ENCODE measurements at places on chromosomes 3 and 15.

GRCh38 chr3:13106308-13107001, 33.2 kb upstream of the IQSEC1 start:
- DNase-seq: peak; percentile 11

DNA sequence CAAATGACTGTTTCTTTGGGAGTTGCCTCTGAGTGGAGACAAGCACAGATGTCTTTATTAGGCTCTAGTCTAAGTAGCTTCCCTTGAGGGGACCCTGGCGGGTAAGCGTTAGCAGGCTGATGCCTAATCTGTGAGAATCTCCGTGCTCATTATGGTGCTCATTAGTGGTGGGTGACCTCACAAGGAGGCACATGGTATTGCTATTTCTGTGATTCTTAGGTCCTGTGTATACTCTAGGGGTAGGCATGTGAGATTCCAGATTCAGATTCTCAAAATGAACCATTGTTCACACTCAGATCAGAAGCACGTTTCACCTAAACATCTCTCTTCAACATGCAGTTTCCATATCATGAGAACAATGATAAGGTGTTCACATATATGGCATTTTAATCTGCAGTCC, 809.7 kb downstream of the NR2F2 start:
- DNase-seq: no peak

- DNase-seq: no peak
These were observed 50.9 kb downstream of the ZPLD1 start for GRCh38 chr3:102485701-102486100.

DNA sequence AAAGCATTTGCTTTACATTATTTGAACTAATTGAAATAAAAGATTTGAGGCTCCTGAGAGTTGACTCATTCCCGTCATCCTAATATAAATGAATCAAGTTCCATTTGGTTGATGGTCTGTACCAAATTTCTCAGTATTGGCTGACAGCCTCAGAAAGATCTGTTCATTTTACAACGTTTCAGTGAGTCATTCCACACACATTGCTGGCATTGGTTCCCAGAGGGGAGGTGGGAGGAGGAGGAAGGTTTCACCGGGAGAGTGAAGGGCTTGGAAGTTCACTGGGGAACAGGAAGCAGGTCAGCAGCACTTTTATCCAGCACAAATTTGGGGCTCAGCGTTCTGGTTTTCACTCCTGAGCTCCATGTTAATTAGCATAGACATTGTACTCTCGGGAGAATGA, 176.7 kb upstream of the CADPS start:
- DNase-seq: no peak

- DNase-seq: no peak
These were observed 971 bp downstream of the CPOX start for GRCh38 chr3:98592345-98592935.

GRCh38 chr15:99683000-99683670, 50.1 kb downstream of the LYSMD4 start:
- no peak for DNase-seq

- no peak for DNase-seq
These were observed 20.0 kb downstream of the RIOX2 start for GRCh38 chr3:97952280-97952679.

- DNase-seq: no peak
These were observed 120.8 kb downstream of the SLCO3A1 start for GRCh38 chr15:91974321-91974720.

- DNase-seq: no peak
These were observed 47.1 kb downstream of the ERC2 start for GRCh38 chr3:56421205-56421604.

GRCh38 chr3:133709139-133709750, 36.9 kb upstream of the TF start:
- no peak for DNase-seq

DNA sequence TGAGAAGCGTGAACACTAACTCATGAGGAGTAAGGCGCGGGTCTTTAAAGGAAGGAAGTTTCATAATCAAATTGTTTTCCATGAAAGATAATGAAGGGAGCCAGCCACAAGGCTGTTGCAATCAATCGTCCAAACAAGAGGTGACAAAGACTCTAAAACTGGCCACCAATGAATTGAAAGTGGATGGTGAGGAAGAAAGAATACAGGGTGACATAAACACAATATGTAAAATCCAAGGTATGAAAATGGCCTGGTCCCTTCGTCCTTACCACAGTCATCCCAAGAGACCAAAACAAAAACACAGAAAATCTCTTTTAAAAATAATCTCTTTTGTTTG, 12.0 kb downstream of the CD86 start:
- DNase-seq: no peak

DNA sequence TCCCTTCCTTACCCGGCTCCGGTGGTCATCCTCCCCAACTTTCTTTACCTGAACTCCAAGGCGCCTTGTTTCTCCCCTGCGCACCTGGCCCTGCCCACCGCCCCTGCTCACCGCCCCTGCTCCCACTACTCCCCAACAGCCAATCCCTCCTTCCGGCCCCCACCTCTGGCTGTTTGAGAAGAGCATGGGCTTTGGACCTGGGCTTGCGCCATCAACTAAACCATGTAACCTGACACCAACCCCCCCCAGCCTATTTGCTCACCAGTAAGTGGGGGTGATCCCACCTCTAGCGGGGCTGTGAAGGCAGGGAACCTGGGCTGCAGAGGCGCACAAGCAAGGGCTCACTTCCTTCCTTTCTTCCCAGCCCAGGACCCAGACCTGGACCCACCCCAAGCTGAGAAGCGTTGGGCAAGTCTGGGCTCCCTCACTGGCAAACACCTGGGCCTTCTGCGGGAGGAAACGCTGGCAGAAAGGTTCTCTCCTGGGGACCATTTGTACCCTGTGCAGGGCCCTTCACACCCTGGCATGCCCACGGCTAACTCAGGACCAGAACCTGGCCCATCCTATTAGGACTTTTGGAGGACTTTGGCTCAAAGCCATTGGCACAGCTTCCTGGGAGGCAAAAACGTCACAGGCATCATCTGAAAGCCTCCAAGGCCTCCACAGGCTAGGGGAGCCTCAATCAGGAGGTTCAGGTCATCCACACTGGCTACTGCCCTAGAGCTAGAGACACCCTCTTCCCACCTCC, at the start of gene PLXNB1:
TSS of gene PLXNB1 (minus strand) at position 127 of the 748 bp plus-strand sequence. CDS start 5,475 bp downstream, outside the sequence.
- no peak for DNase-seq

GRCh38 chr3:23785882-23786281, 19.9 kb upstream of the UBE2E1 start:
- no peak for DNase-seq

GRCh38 chr15:31080591-31081014, 20.9 kb downstream of the TRPM1 start:
- peak; percentile 81 for DNase-seq

DNA sequence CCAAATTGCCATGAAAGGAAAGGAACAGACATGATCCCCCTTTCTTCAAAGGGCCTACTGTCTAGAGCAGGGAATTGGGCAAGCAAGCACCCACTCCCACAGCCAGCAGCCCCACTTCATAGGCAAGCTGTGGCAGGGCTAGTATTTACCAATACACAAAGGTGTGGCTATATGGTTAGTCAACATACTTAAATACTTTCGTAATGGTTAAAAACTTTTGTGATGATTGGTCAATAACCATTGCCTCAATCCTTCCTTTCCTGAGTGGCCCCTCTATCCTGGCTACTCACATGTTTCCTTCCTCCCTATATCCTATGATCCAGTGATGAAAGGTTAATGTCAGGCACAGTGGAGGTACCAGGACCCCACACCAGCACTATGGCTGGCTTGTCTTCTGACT, 30.1 kb upstream of the ARL8B start:
- no peak for DNase-seq

GRCh38 chr3:48595075-48595525, at the start of gene COL7A1:
Gene COL7A1, minus strand, starts transcription at chr3:48595329. Its CDS starts 170 bp downstream, at chr3:48595159.
- DNase-seq: peak; percentile 64

DNA sequence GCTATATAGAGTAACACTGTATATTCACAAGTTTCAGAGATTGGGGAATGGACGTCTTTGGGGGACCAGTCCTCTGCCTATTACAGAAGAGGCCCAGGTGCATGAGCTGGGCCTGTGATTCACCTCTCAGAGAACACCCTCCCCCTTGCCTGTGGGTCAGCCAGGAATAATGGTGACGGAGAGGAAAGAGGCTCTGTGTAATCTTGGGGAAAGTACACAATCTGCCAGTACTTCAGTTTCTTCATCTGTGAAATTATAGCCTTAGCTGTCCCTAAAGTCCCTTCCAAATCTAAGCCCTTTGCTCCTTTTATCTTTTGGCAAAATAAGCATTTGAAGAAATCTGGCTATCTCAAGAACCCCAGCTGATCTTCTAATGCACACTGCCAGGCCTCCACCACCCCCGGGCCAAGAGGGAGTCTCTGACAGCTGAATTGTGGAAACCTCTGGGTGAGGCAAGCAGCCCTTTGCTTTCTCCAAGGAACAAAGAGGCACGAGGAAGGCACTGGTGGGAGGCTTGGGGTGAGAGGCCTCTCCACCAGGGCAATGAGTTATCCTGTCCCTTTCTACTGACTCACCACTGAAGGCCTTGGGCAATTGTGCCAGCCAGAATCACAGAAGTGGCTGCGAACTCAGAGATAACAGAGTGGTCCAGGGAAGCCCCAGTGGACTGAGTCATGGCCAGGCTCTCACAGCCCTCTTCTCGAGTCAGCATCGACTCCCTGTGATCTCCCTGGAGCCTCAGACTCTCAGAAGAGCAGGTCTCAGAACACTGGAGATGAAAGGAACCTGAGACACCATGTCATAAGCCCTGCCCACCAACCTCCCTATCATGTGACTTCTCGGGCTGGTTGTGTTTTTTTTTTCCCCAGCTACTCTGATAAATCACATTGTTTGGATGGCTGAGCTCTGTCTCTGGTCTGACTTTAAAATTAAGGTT, 31.8 kb downstream of the CCNL1 start:
- DNase-seq: peak; percentile 66

GRCh38 chr15:59993950-59994401, 10.1 kb upstream of the FOXB1 start:
- no peak for DNase-seq

GRCh38 chr15:62773369-62774165, 269.0 kb upstream of the TPM1 start:
- no peak for DNase-seq

- DNase-seq: no peak
These were observed 13.0 kb downstream of the GLB1 start for GRCh38 chr3:33083958-33084357.

GRCh38 chr3:156867920-156868319, 41.8 kb downstream of the LEKR1 start:
- no peak for DNase-seq

DNA sequence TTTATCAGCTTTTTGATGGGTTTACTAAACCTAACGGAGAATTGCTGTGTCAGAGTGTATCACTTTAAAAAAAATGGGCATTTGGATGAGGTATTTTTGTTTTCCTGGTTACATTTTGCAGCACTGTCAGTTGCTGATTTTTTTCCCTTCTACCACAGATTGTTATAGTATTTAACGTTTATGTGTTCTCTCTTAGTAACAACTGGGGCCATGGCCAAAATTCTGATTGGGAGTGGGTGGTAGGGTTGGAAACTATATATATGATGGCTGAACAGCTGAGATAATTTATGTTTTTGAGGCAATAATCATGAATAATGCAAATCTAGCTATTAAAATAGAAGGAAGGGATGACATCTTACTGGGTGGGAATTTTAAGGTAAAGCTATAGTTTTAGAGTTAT, 229.4 kb upstream of the SUCLG2 start:
- DNase-seq: no peak

DNA sequence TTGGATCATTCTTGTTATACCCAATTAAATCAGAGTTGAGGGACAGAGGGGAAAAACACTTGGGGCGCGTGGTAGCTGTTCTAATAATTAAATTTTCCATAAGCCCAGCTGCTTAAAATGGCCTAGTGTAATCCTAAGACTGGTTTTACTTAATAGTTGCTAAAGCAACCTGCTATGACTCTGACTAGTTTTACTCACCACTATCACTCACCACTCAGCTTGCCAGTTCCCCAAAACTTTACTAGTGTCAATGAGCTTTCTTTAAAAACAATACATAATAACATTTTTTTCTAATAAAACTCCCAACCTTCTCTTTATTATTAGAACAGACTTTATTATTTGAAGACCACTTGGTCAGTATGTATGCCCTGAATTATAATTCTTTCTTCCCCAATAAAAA, 49.6 kb downstream of the ECT2 start:
- no peak for DNase-seq

- DNase-seq: no peak
These were observed 307.7 kb upstream of the SEMA6D start for GRCh38 chr15:47409600-47409999.

DNA sequence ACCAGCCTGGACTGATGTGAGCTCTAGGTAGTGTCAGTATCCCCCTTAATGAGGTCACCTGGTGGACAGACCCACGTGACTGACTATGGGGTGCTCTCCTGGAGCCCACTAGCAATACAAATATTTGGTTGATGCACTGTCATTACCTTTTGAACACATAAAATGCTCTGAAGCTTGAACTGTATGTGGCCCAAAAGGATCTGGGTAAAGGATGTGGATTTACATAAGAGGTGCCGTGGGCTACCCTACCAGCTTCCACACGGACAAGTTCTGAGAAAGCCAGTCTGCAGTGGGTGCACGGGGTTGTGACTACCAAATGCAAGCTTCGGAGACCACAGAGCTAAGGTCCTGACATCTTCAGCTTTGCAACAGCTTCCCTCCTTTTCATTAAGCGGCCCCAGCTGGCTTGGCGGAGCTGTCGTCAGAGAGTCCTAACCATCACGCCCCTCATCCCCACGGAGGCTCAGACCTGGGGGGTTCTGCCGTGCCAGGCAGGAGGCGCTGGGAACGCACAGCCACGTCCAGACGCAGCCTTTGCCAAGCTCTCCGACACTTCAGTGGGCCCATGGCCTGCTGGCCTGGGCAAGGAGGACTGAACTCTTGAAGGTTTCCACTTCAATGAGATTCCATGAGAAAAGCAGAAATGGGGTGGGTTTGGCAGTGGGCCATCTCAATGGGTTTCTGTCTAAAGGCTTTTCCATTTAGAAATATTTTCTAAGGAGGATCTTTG, 228.3 kb downstream of the ADAMTS17 start:
- no peak for DNase-seq

DNA sequence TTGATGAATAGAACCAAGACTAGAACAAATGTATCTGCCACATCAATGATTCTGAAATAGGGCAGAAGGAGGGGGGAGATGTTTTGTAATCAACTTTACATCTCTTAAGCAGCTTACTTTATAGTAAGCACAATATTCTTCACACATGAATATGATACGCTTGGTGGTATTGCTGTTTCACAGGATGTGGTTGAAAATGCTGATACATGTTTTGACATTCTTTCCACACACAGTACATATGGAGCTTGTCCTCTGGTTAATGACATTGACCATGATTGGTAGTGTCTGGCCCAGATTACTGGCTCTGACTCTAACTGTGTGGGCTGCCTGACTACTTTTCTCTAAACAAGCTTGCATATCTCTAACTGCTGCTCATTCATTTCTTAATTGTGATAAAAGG, 168.9 kb downstream of the KLHL25 start:
- DNase-seq: no peak

GRCh38 chr15:69724333-69724732, 271.7 kb downstream of the RPLP1 start:
- DNase-seq: no peak

- no peak for DNase-seq
These were observed 604.9 kb upstream of the KCNMB2 start for GRCh38 chr3:177931346-177931745.

GRCh38 chr3:174884776-174885568, 25.8 kb downstream of the NAALADL2 start:
- DNase-seq: no peak

- DNase-seq: no peak
These were observed 9.6 kb downstream of the CPOX start for GRCh38 chr3:98583766-98584165.

GRCh38 chr3:8311321-8311720, 190.3 kb upstream of the LMCD1 start:
- DNase-seq: no peak

GRCh38 chr3:135513106-135514059, 452.1 kb upstream of the PPP2R3A start:
- no peak for DNase-seq

GRCh38 chr15:70114221-70114620, 16.5 kb upstream of the TLE3 start:
- DNase-seq: no peak
